Stimulated activated CD8-positive, alpha-beta memory T cell treated with anti-CD3 and anti-CD28 coated beads, Interleukin-7, amount 100 ng/mL, for 24 hours (primary cell): ENCODE measurements at places on chromosomes 2 and 18.

- no peak for DNase-seq
Measured at GRCh38 chr2:1708476-1709334, 35.6 kb downstream of the PXDN start.

GRCh38 chr2:145652036-145652435 lies 1132.1 kb upstream of the ZEB2 start:
- no peak for DNase-seq

GRCh38 chr18:1779587-1779986 lies 791.7 kb downstream of the METTL4 start:
- DNase-seq, result no peak

- no peak for DNase-seq
Measured at GRCh38 chr2:23346781-23347180, 38.2 kb upstream of the KLHL29 start.

- DNase-seq, result no peak
Measured at GRCh38 chr2:236852977-236853374, 232.7 kb upstream of the COPS8 start.

GRCh38 chr2:127079358-127079920 lies 27.5 kb downstream of the BIN1 start:
- DNase-seq, result no peak

- DNase-seq, result no peak
Measured at GRCh38 chr2:166337932-166338331, 37.8 kb downstream of the SCN9A start.

GRCh38 chr2:219289537-219290361 lies 10.6 kb downstream of the DNAJB2 start:
- no peak for DNase-seq

DNA sequence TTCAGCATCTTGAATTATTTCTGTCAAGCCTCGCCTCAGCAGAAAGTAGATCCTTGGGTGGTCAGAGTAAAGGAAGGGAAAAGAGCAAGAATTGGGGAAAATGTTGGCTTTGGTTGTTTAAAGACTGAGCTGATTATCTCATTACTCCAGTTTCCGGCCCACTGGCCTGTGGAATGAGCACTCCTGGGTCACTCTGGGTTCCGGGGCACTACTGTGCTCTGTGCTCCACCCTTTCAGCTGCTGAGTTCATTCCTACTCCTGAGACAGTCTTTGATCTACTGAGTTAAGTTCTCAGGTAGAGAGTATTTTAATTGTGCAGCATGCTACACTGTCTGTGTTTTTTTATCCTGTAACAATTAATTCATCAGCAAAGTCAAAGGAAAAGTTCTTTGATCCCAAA lies 427.7 kb downstream of the CDH2 start:
- no peak for DNase-seq

DNA sequence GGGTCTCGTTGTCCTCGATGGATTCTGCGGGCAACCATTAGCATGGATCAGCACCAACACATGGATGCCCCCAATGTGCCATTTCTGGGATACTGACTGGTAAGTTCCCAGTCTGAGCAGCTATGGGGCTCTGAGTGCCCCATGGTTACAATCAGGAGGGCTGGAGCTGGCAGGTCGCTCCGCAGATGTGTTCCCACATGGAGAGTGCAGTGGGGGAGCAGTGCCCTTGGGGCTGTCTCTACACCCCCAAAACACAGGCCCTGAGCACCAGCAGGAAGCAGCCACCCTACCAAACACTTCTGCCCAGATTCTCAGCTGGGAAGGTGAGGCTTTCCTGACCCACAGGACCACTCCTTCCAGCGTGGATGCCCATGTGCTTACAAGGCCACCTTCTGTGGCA lies 8.0 kb downstream of the NGEF start:
- no peak for DNase-seq

DNA sequence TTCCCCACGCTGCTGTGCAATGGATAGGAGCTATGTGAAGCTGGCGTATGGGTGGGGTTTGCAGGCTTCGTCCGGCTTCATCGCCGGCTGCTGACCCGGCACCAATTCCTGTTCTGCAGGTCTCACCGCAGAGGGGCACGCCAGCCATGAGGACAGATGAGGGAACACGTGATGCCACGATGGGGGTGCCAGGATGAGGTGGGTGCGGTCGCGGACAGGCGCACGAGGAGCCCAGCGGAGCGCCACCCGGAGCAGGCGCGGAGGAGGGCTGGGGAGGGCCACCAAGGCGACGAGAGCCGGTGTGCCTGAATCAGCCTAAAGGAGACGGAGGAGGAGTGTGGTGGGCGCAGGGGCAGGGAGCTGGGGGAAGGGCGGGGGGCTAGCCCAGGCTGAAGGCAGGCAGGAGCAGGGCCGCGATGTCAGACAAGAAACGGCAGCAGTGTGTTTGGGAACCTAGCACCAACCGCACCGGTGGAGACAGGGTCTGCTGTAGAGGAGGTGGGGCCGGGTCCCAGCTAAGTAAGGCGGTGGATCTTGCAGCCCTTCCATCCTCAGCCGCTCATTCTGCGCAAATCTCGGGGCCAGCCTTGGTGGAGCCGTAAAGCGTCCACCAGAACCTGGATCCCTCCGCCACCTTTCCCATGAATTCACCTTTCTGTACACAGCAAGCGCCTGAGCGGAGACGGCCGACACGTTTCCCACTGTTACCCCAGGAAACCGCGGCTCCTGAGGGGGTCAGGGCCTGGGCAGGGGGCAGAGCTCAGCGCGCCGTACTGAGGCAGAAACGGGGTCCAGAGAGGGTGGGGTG lies 17.0 kb upstream of the CD8A start:
- DNase-seq, result no peak

DNA sequence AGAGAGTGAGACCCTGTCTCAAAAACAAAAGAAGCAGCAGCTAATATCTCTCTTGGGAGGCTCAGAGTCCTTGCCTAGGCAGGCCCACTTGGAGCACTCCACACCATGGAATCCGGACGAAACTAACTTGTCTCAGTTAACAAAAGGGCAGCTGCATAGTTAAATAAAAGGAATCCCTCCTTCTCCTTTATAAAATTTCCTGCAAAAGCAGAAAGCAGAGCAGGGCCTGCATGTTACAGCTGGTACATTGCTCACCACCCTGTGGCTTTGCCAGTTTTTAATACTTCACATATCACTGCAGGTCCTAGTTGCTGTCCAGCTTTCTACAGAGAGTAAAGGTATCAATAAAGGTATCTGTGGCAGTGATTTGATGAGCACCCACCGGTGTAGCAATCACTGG lies 93.6 kb downstream of the ASAP2 start:
- DNase-seq, result no peak

GRCh38 chr18:59907172-59907571 lies 7.4 kb downstream of the PMAIP1 start:
- DNase-seq, result no peak

- DNase-seq, result no peak
Measured at GRCh38 chr2:127653421-127654083, 7.6 kb downstream of the GPR17 start.

DNA sequence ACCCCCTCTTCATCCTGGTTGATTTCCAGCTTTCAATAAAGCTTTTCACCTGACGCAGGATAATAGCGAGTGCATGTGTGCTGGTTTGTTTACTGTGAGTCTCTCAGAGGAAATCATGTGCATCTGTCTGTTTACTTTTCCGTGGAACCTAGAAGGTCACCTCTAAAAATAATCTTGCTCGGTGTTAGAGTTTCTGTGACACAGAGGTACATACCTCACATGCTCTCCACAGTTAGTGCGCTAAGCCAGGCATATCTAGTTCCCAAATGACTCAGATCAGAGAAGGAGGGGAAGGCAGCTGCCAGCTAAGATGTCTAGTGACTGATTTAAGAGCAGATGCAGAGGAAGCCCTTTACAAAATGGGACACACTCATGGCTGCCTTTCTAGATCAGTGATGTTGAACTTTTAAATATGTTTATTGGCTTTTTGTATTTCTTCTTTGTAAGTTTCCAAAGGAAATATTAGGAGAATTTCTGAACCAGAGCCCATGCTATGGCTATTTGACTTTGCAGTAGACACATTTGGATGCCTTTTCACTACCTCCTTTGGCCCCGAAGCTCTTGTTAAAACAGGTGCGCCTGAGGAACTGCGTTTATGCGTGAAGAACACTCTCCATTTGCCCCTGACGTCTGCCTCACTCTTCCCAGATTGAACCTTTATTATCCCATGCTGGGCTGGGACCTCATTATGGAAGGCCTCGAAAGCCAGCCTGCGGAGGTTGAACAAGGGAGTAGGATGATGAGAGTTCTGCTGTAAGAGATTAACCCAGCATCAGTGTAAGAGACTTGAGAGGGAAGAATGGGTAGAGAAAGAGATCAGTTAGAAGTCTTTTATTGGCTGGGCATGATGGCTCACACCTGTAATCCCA lies 145.6 kb downstream of the FAM161A start:
- no peak for DNase-seq

DNA sequence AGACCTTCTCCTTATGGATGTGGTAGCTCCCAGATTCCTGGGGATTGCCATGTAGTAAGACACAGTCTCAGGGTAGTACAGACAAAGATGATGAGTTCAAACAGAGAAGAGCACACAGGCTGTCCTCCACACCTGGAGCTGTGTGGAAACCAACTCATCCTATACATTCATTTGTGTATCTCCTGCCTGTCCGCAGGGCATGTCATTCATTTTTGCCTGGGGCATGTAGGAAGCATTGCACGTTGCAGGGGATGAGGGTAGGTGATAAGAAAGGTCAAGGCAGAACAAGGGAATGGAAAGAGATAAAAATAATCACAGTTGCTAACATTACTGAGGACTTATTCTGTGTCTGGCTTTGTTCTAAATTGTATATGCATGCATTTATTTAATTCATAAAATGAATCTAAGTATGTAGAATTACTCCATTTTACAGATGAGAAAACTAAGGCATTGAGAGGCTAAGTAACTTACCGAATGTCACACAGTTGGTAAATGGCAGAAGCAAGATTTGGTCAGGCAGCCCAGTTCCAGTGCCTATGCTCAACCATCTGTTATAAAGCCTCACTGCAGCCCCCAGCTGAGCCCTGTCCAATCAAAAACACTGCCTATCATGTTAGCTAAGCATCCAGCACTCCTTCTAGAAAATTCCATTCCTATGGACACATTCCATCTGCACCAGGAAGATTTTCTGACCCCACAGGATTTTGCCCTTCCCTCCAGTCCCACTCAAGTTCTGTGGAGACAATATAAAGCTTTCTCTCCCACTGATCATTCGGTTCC lies 81.0 kb downstream of the SUMO1 start:
- DNase-seq, result no peak

DNA sequence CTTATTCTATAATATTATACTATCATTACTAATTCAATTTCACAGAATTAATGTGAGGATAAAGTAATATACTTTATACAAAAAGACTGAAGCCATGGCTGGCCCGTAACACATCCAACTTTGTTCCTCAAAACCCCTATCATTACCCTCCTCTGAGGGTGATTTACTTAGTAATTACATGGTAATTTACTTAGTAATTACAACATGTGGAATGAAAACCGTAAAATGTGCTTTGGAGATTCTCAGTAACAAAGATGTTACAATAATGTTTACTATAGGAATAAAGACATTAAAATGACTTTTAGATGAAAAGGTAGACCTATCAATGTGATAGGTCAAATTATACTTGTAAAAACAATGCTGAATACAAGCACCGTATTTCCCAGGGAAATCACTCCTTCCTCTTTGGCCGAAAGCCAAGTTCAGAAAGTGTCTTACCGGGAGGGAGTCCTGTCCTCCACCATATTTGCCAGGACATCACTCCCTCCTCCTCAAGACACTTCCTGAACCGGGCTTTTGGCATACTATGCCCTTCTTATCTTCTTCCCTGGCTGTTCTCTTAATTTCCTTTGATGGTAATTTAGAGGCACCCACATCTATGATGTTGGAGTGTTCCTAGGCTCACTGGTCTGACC lies 1047.8 kb downstream of the SOCS6 start:
- no peak for DNase-seq

GRCh38 chr2:42693013-42693615 lies 70.8 kb downstream of the OXER1 start:
- no peak for DNase-seq

DNA sequence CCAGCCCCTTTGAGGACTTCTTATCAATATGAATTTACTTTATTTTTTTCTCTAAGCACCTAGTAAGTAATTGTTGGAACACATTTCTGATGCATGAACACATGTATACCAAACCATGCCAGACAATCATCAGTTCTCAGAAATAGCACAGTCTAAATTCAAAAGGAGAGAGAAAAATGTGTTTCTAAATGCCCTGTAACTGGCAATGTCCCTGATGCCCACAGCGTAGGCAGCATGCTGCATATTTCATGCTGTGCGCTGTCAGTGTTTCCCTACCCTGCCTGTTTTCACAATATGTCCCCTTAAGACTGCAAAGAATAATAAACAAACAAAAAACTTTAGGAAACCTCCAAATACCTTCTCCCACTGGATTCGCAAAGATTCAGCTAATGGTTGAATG lies 881.0 kb upstream of the CHAC2 start:
- DNase-seq, result no peak

- DNase-seq, result no peak
Measured at GRCh38 chr2:164302786-164303185, 318.5 kb downstream of the GRB14 start.

DNA sequence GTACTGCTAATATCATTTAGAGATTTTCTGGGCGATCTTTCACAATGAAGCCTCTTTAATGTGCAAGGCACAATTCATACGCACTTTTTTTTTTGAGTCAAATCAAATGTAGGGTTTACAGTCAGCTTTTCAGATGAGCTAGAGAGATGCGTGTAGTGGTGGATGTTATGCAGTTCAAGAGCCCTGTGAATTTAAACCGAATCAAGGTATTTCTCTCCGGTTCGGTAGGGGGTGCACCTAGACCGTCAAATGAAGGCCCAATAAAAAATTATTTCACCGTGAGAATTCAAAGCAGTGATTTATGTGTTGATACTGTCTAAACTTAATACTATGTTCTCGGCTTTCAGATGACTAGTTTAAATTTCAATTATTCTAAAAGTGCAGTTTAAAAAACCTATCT lies 1.1 kb downstream of the PTH2R start:
- no peak for DNase-seq

- DNase-seq, result no peak
Measured at GRCh38 chr2:73701968-73702665, 35.0 kb downstream of the TPRKB start.

GRCh38 chr2:239811806-239812560 lies 213.2 kb downstream of the NDUFA10 start:
- DNase-seq, result no peak

DNA sequence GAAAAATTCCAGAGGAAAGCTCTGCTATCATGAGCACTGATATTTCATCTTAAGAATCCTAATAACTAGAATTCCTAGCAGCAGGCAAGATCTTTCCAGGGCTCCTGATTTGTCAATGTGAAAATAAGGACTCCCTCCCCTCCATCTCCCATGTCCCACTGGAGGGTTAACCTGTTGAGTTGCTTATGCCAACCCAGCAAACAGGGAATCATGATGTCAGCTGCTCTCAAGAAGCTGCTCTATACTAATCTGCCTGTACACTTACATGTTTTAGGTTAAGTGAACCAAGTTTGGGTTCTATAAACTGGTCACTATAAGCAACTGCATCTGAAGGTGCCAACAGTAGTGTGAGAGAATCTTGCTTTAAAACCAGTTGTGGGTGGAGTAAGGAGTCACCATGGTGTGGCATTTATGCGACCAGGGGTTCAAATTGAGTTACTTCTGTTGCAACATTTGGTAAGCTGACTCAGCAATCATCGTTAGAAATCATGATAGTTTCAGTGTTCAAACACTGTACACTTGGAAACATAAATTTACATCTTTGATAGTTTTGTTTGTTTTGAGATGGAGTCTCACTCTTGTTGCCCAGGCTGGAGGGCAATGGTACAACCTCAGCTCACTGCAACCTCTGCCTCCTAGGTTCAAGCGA lies 53.4 kb downstream of the STK25 start:
- no peak for DNase-seq
